ENCODE measurements at places on chromosomes 1 and 21.

GRCh38 chr21:44723177-44724131, 12.1 kb upstream of the TSPEAR start:
- DNase-seq, result peak; percentile 68

GRCh38 chr1:41158147-41158875, 83.8 kb downstream of the SCMH1 start:
- no peak for DNase-seq

GRCh38 chr1:228031276-228031995, 24.6 kb downstream of the WNT3A start:
- DNase-seq, result no peak

GRCh38 chr1:156540955-156541354, 31.4 kb downstream of the IQGAP3 start:
- DNase-seq, result no peak

DNA sequence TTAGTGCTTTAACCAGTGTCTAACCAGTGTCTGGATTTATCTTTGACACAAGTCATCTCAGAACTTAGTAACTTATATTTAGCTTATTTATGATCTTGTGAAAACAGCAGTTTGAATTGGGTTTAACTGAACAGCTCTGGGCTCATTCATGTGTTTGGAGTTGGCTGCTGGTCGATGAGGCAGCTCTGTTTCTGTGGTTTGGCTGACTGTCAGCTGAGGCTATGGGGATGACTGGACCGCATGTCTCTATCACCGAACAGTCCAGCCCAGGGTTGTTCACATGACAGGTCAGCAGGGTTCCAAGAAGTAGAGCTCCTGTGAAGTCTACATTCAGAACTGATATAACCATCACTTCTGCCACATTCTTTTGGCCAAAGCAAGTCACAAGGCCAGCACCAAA, 29.1 kb upstream of the C21orf91 start:
- DNase-seq, result no peak

DNA sequence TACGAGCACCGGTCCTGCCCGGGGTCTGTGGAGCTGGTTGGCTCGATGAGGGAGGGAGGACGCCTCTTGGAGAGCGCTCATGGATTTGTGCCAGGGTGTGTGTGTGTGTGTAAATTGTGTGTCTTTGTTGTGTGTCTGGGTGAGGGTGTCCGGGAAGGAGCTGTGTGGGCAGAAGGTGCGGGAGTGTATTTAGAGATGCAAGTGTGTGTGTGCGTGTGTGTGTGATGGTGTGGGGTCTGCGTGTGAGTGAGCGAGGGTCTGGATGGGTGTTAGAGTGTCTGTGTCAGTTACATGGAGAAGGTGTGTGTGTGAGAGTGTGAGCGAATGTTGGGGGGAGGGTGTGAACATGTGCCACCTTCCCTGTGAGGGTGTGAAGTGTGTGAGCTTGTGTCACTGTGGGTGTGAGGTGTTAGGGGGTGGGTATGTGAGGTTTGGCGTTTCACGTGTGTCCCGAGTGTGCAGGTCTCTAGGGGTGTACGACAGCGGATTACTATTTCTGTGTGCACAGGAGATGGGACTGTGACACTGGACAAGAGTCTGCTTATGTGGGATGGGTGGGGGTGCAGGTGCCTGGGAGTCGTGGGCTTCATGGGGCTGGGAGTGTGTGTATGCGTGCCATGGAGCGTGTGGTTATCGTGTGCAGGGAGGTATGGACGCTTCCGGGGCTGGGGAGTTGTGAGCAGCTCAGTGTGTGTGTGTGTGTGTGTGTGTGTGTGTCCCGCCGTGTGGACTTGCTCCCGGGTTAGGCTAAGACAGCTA, 880 bp downstream of the IGSF21 start:
- no peak for DNase-seq

GRCh38 chr1:221712198-221712684, 29.6 kb downstream of the DUSP10 start:
- no peak for DNase-seq

All from type B pancreatic cell (in vitro differentiated cells).